ENCODE measurements at places on chromosomes 6 and 20.

DNA sequence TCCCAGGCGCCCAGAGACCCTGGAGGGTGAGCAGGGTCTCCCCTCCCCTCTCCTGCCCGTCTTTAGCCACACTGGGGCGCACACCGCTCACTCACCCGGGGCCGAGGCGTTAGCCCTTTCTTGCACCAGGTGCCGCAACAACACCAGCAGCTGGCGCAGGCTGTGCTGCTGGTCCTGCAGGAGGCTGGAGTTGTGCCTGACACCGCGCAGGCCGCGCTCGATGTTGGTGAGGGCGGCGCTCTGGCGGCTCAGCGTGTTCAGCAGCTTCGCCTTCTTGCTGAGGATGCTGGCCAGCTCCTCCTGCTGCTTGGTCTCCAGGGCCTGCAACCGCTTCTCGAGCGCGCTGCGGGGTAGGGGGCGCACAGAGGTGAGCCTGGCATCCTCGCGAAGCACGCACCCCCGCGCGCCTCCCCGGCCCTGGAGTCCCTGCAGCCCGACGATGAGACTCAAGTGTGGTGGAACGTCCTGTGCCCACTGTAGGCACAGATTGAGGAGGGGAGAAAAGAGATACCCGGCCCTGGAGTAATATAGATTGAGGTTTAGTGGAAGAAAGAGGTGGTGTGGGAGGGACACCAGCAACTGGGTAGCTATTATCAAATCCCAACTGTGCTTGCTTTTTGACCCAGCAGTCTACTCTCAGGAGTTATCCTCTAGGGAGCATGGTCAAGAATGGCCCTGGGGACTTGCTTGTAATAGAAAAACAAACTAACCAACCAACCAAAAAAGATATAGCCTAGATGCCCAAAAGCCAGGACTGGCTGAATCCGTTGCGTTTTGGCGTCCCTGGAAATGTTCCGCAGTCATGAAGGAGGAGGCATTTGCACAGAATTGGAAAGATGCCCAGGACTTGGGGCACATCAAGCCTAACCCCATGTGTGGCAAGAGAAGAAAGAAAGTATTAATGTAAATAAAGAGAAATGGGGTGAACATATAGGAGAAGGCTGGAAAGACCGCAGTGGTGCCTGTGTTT lies 30.9 kb downstream of the ANGPT4 start:
- no peak for DNase-seq

DNA sequence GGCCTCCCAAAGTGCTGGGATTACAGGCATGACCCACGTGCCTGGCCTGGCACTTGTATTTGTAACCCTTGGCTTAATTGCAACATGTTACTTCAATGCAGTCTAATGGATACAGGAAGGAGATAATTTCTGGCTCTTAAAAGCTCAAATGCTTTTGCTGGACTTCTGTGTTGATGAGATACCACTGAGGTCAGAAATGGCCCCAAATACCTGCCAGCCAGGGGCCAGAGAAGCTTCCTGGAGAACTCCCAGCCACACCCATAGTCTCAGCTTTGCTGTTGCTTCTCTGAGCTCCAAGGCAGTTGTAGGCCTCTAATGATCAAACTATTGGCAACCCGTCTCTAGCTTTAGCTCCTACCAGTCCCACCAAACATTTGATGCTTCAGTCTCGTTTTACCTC lies 14.2 kb upstream of the ZNFX1 start:
- no peak for DNase-seq

DNA sequence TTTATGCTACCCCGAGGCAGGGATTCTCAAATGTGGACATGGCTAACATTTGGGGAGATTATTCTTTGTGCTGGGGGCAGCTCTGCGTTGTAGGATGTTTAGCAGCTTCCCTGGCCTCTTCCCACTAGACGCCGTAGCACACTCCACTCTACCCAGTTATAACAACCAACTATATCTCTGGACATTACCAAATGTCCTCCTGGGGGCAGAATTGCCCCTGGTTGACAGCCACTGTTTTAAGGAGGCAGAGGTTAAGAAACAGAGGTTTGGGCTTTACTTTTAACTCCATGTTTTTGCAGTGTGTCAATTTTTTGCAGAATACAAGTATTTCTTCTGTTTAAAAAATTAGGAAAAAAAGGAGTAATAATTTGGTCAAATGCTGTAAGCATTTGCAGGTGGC lies 56.2 kb upstream of the BMP6 start:
- DNase-seq = no peak

DNA sequence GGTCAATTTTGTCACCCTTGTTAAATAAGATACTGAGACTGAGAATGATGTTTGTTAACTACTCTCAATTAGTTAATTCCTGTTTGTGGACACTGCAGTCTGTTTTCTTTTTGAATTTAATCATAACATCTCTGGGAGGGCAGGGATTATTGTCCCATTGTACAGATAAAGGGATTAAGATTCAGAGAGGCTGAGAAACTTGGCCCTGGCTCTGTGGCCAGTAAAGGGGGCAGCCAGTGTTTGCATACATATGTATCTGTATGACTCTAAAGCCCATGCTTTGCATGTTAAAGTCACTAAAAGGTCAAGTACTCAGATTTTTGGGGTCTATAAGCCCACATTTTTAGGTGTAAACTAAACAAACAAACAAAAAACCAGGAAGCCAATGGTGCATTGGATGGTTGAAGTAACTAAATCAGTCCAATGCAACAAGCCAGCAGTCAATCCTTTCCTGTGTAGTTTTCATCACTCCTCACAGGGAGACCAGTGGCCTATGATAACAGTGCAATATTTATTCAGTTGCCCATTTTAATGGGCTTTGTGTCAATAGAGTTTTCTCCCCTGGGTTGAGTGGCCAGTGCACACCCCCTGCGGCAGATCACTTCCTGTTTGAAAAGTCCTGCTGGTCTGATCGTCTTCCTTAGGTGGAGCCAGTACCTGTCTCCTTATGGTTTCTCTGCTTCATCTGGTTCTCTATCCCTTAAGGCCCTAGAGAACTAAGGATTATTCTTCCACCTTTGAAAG lies 106.7 kb downstream of the SLX4IP start:
- no peak for DNase-seq

DNA sequence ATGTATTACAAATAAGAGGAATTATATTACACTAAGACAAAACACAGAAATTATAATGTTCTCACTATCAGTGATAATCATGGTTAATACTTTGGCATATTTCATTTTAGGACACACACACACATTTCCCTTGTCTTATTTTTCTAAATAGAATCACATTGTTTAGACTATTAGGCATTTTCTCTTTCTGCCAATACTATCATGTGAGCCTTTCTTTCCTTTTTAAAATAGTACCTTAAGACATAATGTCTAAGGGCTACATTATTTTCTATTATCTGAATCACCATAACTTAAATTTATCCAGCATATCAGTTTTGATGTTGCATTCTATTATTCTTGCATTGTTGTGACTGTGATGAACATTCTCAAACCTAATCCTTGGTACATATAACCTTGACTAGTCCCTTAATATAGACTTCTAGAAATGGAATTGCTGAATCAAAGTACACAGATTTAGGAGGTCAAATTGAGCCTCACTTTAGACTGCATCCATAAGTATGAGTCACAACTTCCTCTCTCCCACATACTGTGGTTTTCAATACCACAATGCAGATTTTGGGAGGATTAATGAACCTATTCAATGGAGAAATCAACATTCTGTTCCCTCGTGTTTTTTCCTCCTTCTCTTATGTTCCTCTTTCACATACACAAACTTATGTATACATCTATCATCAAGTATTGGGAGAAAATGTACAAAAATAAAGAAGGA lies 212.6 kb downstream of the MOXD1 start:
- DNase-seq = no peak

GRCh38 chr6:161353208-161353613 lies 79.3 kb upstream of the AGPAT4 start:
- DNase-seq = no peak

DNA sequence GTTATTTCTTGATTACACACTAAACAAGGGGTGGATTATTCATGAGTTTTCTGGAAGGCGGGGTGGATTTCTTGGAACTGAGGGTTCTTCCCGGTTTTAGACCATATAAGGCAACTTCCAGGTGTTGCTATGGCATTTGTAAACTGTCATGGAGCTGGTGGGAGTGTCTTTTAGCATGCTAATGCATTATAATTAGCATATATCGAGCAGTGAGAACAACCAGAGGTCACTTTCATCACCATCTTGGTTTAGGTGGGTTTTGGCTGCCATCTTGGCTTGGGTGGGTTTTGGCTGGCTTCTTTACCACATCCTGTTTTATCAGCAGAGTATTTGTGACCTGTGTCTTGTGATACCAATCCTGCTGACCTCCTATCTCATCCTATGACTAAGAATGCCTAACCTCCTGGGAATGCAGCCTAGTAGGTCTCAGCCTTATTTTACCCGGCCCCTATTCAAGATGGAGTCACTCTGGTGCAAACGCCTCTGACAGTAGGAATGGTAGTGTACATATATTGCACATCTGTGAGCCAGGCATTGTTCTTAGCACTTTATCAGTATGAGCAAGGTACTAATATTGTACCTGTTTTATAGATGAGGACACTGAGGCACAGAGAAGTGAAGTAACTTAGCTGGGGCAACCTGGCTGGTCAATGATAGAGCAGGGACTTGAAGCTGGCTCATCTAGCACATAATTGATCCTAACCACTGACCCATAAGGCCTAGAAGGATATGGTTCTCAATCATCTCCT lies 203.7 kb downstream of the NFATC2 start:
- DNase-seq = no peak

DNA sequence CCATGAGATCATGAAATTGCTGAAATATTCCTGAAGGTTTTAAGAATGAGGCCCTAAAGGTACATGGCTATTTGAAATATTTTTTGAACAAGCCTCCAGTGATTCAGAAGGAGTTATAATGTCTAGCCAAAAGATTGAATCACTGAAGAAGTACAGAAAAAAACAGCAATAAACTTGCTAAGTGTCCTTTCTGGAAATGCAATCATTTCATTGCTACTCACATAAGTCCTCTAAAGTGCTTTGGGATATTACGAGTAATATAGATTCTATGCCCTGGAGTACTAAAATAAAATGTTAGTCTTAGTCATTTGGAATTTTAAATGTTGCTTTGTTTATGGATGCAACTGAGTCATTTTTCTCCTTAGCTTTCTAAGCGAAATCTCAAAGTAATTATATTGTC lies 32.7 kb downstream of the CENPW start:
- no peak for DNase-seq

- DNase-seq = no peak
Observed at GRCh38 chr6:160952633-160953281, 38.8 kb upstream of the MAP3K4 start.

DNA sequence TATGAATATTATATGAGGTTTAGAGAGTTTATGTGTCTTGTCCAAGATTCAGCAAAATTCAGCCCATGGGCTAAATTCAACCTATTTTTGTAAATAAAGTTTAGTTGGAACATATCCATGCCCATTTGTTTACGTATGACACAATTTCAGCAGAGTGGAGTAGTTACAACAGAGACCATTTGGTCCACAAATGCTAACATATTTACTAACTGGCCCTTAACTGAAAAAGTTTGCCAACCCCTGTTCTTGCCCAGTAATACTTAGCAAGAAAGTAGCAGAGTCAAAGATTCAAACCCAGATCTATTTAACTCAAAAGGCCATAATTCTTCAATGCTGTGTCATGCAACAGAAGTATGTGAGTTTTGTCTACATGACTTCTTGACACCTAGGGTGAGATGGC lies 561.0 kb downstream of the PTPRT start:
- DNase-seq = no peak

DNA sequence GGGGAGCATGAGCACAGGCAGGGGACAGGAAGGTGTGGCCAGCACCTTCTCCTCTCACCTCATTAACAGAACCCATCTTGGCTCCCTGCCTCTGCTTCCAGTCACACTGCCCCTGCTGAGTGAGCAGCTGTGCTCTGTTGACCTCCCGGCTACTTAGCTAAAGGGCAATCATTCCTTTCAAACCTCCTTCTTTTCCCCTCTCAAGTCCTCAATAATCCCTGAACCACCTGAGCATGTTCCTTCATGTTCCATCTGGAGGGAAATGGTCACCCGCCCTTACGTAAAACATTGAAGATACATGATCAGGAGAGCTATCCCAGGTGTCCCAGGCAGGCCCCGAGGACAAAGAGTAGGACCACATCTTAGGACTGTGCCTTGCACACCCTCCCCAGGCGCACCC lies 21.7 kb upstream of the MRPS10 start:
- DNase-seq = no peak

Measured in dorsolateral prefrontal cortex (tissue), 122 donors.